ENCODE measurements at places on chromosomes 4 and X.
A peak's percentile ranks its signal among the peaks of the same experiment; 100 is the strongest.

DNA sequence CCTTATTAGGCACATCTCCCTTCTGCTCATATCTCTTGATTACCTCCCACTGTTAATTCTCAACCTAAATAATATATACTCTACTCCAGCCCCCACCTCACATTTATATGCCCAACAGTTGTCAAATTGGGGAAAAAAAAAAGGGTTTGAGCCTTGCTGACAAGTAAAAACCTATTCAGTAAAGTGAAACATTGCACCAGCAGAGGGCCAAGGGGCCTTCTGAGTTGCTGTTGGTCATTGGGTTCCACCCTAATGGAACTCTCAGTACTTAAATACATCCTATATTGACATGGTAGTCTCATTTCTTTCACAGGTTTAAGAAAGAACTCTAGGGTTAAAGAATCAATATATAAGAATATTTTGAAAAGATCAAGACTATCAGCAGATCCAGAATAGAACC, 362.2 kb downstream of the SMARCA1 start:
- no peak for DNase-seq

- no peak for DNase-seq
Observed at GRCh38 chrX:21721195-21721594, 36.7 kb downstream of the SMPX start.

GRCh38 chr4:138919094-138919936, 96.3 kb upstream of the NOCT start:
- peak; percentile 44 for DNase-seq

- no peak for DNase-seq
Observed at GRCh38 chr4:102334624-102335023, 10.7 kb downstream of the SLC39A8 start.

DNA sequence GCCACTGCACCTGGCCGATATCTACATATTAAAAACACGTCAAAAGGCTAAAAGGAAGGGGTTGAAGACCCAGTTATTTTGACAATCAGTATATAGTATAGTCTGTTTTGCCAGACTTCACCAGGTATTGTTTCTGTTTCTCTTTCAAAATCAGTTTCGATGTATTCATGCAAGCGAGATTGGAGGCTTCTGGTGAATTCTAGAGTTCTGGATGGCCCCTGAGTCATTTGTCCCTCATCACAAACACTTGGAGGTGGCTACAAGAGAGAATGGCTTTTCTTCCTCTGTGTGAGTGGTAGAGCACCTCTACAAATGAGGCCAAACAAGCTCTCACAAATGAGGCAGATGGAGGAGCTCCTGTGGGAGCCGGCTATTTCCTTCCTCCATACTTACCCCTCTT, 68.6 kb upstream of the ADGRG2 start:
- DNase-seq = no peak

DNA sequence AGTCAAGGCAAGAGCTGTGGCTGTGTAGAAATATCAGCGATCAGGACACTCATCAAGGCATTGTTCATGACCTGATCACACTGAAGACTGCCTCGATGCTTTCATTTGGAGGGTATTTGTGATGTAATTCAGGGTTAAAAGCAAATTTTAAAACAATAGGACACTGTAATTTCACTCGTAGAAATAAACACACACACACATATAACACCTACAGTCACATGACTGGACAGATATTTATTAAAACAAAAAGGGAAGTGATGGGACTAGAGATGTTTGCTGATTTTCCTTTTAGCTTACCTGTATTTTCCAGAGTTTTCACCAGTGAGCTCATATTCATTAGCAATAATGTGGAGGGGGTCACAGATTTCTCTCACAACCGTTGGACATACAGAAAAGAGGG, 51.1 kb upstream of the KDR start:
- no peak for DNase-seq

DNA sequence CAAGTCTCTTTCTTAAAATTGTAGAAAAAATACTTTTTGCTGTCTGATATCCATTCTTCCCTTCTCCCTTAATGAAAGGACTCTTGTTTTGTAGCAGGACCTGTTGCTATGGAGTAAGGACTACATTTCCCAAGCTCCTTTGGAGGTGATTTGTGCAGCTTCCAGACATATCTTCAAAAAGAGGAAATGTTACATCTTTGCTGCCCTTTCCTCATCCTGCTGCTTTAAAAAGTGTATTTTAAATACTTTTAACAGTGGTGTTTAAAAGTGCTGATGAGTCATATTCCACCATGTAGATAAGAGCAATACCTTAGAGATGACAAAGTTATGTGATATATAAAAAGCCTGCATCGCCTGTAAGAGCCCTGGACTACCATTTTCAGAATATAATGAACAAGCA, 98.7 kb downstream of the CFAP299 start:
- DNase-seq = no peak

- no peak for DNase-seq
Observed at GRCh38 chr4:147760176-147760575, 28.3 kb downstream of the ARHGAP10 start.

DNA sequence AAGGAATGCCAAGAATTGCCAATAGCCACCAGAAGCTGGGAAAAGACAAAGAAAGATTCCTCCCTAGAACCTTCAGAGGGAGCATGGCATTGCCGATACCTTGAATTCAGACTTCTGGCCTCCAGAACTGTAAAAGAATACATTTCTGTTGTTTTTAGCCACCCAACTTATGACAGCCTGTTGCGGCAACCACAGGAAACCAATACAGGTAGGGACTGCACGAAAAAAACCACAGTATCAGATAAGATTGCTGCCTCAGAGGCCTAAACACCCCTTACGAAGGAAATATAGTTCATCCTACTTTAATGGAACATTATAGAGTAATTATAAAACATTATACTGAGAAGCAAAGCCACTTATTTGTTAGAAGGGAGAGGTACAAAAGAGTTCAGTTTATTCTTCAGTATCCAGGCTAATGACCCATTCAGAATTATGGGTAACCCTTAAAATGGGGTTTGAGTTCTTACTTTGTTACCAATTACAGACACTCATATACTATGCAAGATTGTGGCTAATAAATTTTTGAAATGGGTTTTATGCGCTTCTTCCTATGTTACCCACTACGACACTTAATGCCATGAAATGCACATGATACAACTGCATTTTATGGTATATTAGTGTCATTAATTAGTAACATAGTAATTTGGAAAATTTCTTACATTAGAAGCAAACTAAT, 37.4 kb upstream of the SMIM10L2A start:
- DNase-seq = no peak

- no peak for DNase-seq
Observed at GRCh38 chr4:67038228-67038566, 507.1 kb downstream of the CENPC start.

GRCh38 chr4:168930413-168931196, 79.5 kb downstream of the CBR4 start:
- no peak for DNase-seq

DNA sequence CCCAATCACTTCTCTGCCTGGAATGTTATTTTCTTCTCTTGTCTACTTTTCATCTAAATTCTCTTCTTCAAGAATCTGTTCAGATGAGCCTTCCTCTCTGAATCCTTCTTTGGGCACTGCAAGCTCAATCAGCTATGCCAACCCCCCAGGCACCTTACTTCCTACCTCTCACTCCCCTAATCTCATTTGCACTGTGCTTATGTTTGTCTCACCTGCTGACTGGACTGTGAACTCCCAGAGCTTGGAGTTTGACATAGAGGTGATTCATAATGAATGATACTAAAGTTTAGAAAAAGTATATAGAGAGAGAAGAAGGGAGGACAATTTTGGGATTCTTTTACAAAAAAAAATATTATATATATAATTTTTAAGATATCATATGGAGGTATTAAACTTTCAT, 36.3 kb downstream of the ANXA10 start:
- no peak for DNase-seq

GRCh38 chrX:110097920-110098319, 95.0 kb downstream of the TMEM164 start:
- no peak for DNase-seq

DNA sequence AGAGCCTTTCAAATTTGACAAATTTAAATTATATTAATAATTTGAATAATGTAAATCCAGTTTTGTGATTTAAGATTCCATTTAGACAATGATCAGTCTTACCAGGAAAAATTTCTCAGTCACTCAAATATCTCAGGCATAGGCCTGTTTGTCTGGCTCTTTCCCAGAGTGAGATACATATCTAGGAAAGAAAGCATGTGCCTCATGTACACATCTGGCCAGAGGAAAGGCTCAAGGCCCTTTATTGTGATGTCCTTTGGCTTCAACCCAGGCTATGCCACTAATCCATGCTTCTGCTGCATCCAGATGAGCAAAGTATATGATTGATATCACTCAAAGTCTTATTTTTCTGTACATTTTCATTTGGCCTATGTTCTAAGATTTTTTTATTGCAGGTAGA, 473.3 kb upstream of the ADGRL3 start:
- DNase-seq = no peak

DNA sequence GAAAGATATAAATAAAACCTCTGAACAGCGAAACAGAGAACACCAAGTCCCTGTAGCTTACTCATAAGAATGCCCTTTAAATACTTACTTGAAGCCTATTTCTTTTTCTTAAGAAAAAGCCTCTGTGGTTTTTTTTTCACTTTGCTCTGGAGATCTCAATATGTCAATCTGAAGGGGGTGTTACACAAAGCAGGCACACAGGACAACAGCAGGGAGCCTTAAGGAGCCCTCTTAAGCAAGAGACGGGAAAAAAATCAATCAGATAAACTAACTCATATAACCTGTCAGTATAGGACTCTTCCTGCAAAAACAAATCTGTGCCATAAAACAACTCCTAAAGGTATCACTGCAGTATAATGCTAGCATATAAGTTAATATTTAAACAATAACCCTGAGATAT, 611.1 kb upstream of the ATOH1 start:
- DNase-seq = no peak

DNA sequence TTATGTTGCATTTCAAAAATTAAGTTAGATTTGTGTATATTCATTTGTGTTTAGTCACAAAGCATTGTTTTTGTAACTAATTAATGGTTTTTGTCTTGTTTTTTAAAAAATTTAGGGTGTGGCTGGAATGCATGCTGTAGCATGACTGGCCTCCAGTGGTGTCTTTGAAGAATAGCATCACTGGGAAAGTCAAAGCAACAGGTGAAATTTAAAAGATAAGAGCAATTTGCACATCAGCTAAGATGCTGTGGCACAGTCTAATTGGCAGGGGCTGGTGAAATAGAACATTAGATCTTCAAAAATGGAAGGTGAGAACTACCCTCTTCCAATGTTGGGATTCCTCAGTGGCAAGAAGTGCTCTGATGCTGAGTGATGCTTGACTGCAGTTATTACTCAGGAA, 45.3 kb downstream of the ANK2 start:
- DNase-seq = peak; percentile 17

DNA sequence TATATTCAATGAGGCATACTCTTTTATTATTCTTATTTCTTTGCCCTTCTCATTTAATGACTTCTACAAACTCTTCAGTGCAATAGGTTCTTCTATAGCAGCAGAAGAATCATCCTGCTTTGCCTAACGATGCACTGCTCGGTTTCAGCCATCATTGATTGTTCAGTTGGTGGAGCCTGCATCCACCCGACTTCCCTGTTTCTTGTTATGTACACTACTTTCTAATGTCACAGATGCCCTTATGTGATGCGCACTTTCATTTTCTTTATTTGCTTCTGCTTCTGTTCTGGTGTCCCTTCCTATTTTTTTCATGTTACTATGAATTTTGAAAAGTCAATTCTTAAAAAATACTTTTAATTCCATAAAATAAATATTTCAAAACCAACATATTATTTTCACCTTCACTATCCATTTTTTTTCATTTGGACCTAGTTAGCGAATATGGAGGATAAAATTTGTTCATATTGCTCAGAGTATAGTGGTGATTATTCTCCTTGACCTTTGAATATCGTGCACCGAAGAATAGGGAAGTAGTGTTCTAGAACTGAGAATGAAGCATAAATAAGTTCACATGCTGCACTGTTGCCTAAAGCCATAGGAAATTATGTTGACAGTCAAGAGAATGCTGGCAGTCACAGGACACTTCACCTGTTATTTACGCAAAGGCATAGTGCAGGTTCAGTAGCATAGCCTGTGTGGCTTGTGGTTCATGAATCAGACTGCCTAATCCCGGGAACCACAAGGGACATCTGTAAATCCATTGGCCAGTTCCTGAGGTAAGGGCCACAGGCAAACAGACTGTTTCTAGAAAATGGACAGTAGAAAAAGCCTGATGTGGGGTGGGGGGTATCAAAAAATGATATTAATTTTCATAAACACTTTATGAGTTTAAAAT, 21.3 kb upstream of the SFRP2 start:
- no peak for DNase-seq

- DNase-seq = no peak
Observed at GRCh38 chr4:187782286-187782824, 213.2 kb upstream of the ZFP42 start.

DNA sequence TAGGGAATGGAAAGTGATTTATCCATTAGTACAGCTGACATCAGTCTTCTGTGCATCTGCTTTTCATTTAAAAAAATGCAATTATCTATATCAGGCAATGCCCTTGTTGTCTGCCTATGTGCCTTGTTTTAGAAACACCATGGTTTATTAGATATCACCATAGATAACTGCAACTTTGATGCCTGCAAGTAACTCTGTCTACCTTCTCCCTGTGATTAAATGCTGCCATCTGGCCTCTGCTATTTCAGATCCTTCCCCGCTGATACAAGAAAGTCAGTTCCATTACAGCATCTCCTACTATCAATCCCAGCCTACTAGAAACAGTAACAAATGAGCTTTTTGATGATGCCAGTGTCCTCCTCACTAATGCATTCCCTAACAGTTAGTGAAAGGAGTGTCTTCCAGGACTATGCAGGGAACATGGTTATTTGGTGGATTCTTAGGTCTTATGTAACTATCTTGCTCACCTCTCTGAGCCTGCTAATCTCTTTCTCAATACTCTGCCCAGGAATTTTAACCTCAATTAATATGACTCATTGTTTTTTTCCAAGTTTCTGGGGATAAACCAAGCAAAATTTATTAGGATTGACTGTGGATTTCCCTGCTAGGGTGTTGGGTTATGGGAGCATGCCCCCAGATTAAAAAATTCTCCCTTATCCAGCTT, 444.9 kb downstream of the RAPGEF2 start:
- no peak for DNase-seq

GRCh38 chrX:1719270-1719669, 104.4 kb downstream of the ASMT start:
- no peak for DNase-seq

GRCh38 chr4:153346563-153346962, 2.1 kb downstream of the MND1 start:
- DNase-seq = no peak

GRCh38 chr4:170775851-170776250, 686.1 kb upstream of the AADAT start:
- DNase-seq = no peak

DNA sequence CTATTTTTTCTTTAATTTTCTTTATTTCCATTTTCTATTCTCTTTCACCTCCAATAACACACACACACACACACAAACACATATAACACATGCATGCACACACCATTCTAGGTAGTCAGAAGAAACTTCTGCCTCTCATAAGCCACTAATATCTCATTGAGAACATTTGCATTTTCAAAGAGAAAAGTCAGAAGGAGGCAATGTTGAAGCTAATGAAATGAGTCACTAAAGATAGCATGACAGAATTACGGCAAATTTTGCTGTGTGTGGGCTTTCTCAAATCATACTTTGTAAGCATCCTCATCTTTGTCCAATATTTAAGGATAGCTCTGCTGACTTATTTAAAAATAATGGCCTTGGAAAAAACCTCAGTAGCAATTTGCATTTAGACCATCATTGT, 291.3 kb downstream of the GUCY2F start:
- DNase-seq = no peak

GRCh38 chrX:45596188-45596808, 395.6 kb upstream of the DIPK2B start:
- no peak for DNase-seq

- DNase-seq = no peak
Observed at GRCh38 chr4:147839663-147840062, 107.8 kb downstream of the ARHGAP10 start.
